ENCODE measurements at places on chromosomes 4 and X.
A peak's percentile ranks its signal among the peaks of the same experiment; 100 is the strongest.

DNA sequence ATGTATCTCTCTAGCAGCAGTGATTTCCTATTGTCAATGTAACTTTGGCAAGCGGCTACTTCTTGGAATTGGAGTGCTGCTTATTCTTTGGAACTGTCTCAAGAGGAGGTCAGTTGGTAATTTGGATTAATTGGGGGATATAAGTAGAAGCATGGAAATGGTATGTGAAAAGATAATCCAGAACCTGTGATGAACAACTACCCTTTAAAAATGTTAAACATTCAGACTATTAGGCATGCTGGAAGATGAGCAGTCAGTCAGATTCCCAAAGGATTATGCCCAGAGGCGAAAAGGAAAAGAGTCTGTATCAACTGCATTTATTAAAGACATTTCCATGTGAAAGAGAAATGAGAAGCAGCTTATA lies 62.5 kb downstream of the SEC24D start:
- DNase-seq = no peak

DNA sequence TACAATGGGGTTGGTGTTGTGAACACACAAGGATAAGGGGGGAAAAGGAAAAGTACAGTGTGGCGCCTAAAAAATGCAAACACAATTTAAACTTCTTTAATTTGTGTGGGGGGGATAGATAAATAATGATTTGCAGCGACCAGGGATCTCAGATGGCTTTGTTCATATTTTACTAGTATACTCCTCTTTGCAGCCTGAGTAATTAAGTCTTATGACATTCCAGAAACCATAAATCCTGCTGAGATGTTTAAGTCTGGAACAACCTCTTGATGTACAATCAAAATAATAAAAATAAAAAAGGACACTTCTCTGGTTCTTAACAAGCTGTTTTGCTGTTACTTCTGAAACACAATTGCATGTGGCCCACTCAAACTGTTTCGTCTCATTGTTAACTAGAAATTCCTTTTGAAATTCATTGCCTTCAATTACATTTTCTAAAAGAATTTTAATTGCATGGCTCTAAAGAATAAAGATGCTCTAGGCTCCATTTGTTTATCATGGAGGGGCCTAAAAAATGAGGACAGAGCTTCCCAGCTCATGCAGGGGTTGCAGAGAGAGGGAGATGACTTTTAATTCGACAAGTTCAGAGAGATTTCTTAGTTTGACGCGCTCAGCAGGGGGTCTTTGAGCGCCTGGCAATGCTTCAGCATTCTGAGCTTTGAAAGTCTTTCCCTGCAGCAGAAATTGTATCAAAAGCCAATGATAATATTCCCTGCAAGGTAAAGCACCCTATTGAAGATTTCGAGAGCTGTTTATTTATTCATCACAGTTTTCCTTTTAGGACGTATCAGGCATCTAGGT lies 892.4 kb upstream of the TENM3 start:
- no peak for DNase-seq

GRCh38 chr4:121484633-121485032 lies 103.8 kb upstream of the QRFPR start:
- no peak for DNase-seq

GRCh38 chrX:66046612-66047235 lies 6.8 kb upstream of the VSIG4 start:
- DNase-seq = no peak

DNA sequence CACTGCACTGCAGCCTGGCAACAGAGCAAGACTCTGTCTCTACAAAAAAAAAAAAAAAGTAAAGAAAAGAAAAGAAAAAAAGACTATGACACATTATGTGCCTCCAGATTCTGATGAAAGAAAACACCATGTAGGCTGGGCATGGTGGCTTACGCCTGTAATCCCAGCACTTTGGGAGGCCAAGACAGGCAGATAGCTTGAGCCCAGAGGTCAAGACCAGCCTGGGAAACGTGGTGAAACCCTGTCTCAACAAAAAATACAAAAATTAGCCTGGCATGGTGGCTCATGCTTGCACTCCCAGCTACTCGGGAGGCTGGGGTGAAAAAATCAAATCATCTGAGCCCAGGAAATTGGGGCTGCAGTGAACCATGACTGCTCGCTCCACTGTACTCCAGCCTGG lies 19.4 kb downstream of the THOC2 start:
- DNase-seq = no peak

- DNase-seq = no peak
Observed at GRCh38 chr4:27022963-27023362, 162.3 kb downstream of the STIM2 start.

GRCh38 chr4:84750260-84750959 lies 167.5 kb downstream of the CDS1 start:
- DNase-seq = peak; percentile 22

DNA sequence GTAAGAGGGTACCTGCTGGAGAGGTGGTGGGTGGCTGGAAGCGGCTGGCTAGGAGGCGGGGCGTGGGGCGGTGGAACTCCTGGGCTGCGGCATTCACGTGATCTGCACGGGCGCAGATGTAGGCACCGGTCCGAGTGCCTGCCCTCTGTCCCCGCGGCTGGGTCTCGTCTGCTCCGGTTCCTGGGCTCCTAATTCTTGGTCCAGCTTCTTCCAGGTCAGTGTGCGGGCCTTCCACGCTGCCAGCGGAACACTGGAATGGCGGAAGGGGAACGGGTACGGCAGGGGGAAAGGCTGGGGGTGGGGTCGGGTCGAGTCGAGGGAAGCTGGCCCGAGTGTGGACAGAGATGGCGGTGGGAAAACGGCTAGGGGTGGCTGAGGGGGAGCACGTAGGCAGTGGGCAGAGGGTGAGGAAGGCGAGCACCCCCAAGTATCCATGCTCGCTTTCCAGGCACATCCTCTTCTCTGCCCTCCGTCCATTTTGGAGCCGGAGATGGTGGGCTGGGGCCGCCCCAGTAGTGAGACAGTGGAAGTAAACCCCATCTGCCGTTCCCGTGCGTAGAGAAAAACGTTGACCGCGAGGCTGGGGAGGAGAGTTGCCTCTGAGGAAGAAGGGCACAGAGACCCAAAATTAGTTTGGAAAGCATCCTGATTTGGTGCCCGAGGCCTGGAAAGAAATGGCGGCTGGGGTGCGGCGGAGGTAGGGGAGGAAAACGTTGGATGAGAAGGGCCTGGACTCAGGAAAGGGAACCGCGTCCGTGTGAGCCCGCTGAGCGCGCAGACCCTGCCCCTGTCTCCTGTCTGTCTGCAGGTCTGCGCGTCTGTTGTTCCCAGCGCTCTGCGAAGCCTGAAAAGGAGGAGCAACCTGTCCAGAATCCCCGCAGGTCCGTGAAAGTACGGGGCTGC lies at the start of gene TCEAL4:
TCEAL4 (plus strand) TSS at position 105 of the 903 bp plus-strand sequence. CDS start 1,161 bp downstream, outside the sequence.
- no peak for DNase-seq

- DNase-seq = no peak
Observed at GRCh38 chrX:75603833-75604232, 81.0 kb upstream of the ZDHHC15 start.

DNA sequence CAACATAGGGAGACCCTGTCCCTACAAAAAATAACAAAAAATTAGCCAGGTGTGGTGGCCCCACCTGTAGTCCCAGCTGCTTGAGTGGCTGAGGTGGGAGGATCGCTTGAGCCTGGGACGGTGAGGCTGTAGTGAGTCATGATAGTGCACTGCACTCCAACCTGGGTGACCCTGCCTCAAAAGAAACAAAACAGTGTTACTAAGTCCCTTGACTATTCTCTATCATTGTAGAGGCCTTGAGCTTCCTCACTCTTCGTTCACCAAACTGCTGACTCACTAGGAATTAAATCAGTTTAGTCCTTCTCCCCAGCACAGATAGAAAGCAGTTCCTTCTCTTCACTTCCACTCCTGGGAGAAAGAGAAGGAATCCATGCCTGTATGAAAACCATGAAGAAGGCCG lies 14.5 kb downstream of the CDS1 start:
- DNase-seq = no peak

DNA sequence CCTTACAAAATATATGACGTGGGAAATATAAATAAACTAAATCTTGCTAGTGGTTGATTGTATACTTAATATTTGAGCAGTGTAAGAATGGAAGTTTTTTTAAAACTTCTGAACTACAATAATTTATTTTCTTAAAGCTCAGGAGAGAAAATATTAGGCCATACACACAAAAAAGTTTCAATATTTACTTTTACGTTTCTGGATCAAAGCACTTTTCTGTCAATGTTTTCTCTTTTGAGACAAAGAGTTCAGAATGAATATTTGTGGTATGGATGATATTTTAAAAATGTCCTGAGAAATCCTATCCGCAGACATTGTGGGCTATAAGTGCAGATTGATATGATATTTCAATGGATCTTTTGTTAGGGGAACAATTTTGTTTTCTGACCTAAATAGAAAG lies 109.9 kb downstream of the TLL1 start:
- DNase-seq = no peak

GRCh38 chr4:76896614-76897535 lies 1.1 kb downstream of the SOWAHB start:
- no peak for DNase-seq

- no peak for DNase-seq
Observed at GRCh38 chr4:98996056-98996764, 689 bp downstream of the METAP1 start.

DNA sequence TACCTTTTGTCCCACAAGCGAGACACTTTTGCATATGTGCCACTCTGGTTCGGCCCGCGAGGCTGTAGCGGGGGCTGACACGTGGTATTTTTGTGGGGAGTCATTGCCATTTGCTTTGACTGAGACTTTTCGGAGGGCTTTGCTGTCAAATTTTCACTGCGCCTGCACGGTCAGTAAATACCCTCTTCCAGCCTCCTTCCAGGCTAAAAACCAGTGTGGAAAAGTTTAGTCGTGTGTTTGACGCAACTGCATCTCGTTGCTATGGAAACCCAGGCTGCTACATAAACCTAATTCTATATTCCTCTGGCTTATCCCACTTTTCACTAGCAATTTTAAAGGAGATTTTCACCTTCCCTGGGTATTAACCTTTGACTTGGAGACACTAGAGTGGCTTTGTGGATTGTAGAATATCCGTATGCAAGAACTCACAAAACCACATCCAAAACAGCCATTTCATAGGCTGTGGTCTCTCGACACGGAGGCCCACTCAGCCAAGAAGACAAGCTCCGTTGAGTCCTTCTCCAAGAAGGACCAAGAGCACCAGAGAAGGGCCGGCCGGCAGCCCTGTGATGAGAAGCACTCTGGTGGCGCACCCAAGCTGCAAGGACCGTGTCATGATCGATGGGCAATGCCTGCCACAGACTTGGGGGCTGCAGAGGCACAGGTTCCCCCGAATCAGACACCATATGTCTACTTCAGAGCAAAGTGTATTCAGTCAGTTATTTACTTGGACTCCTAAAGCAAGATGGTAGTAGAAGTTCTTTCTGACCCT lies 38.4 kb upstream of the ENPP6 start:
- no peak for DNase-seq

- peak; percentile 22 for DNase-seq
Observed at GRCh38 chrX:41600291-41600690, 88.5 kb upstream of the GPR34 start.

DNA sequence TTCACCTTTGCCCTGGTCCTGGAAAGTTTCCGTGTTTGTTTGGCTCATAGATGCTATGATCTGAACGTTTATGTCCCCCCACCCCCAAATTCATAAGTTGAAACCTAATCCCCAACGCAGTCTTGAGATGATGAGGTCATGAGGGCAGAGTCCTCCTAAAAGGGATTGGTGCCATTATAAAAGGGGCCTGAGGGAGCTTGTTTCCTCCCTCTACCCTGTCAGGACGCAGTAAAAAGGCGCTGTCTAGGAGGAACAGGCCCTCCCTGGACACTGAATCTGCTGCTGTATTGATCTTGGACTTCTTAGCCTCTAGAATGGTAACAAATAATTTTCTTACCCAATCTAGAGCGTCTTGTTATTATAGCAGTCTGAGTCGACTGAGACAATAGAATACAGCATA lies 2190.6 kb upstream of the TENM3 start:
- no peak for DNase-seq

GRCh38 chr4:10074767-10075105 lies 41.9 kb downstream of the WDR1 start:
- no peak for DNase-seq

- no peak for DNase-seq
Observed at GRCh38 chr4:157819693-157820464, 352.9 kb downstream of the GASK1B start.

DNA sequence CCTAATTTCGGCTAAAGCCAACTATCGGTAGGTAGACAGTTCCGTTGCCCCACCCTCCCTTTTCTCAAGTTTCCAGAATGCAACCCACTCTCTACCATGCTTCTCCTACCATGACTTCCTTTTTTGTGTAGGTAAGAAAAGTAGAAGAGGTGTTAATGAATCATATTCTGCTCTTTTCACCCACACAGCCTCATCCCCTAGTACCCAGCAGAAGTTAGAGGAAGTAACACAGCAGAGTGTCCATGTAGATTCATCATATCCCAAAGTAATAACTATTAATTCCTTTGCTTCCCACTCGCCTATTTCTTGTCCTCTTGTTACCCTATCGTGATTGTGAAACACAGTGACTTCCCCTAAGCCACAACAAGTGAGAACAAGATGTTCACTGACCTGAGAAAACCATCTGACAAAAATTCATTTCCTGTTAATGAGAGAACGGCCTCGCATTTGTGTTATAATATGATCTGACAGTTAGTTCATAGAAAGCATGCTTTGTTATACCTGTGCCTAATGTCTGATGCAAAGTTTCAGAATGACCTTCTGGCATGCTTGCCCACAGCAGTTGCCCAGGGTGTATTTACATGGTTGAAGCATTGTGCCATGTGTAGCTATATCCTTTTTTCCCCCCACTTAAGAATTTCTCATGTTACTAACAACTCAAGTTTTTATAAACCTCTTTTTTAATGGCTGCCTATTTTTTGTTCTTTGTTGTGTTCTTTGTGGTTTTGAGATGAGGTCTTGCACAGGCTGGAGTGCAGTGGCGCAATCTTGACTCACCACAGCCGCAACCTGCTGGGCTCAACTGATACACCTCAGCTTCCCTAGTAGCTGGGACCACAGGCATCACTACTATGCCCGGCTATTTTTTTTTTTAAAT lies 185.6 kb downstream of the RAP1GDS1 start:
- no peak for DNase-seq

DNA sequence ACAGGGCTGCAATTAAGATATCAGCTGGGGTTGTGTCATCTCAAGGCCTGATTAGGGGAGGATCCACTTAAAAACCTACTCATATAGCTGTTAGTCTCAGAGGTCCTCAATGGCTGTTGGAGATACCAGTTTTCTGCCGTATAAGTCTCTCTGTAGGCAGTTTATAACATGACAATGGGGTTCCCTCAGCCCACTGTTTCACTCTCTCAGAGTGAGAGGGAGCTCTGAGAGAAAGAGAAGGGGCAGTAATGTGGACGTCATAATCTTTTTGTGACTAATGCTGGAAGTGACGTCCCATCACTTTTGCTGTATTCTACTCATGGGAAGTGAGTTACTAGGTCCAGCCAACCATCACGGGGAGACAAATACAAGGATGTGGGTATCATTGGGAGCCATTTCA lies 70.3 kb downstream of the STIM2 start:
- DNase-seq = no peak

DNA sequence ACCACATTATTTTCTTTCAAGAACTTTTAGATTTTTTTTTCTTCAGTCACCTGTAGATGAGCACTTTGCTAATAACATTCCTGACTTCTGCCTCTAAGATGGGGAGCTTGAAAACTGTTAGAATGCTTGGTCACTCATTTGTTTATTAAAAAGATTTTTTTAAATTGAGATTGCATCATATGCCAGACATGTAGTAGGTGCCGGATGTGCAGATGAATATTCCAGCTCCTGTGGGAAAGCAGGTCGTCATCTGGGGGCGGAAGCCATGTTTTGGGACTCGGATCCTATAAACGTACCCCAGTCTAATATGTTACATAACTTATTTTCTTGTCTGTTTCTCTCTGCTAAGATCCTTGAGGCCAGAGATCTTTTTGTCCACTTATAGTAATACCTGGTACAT lies 236.8 kb downstream of the ARHGAP10 start:
- no peak for DNase-seq

- no peak for DNase-seq
Observed at GRCh38 chr4:163967263-163967662, 472.8 kb downstream of the TMA16 start.

Data from HS-27A (cell line).